ENCODE measurements at places on chromosomes 1 and 21.
A peak's percentile ranks its signal among the peaks of the same experiment; 100 is the strongest.

DNA sequence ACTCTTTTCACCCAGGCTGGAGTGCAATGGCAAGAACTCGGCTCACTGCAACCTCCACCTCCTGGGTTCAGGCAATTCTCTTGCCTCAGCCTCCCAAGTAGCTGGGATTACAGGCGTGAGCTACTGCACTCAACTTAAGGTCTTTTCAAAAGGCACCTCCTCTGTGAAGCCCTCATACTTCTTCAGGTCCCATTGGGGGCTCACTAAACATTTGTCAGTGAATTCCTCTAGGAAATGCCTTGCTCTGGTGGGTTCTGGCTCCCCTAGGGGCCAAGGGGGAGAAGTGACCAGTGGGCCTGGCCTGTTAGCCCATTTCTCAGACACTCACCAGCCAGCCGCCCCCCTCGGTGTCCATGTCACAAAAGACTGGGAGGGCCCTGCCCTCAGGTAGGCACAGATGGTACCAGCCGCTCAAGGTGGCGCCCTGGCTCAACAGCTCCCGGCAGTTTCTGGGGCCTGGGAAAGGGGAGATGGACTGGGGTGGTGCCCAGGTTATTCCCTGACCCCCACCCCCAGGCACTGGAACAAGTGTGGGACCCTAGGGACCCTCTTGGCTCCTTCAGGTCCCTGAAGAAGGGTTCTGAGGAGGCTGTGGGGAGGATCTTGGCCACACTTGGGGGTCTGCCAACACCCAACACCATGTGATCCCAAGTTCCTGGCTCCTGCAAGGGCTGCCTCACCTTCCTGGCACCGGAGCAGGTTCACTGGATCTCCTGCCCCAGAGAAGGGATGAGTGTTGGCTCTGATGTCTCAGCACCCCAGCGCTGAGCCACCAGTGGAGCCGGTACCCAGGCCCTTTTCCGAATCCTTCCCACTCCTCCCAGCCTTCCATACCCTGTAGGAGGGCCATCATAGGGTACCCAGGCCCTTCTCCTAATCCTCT is 1.6 kb downstream of the FCN3 start:
- no peak for DNase-seq

GRCh38 chr1:200969726-200970561 is 53.6 kb downstream of the KIF21B start:
- DNase-seq: no peak

GRCh38 chr1:11720033-11720376 is 15.9 kb upstream of the AGTRAP start:
- DNase-seq: no peak

DNA sequence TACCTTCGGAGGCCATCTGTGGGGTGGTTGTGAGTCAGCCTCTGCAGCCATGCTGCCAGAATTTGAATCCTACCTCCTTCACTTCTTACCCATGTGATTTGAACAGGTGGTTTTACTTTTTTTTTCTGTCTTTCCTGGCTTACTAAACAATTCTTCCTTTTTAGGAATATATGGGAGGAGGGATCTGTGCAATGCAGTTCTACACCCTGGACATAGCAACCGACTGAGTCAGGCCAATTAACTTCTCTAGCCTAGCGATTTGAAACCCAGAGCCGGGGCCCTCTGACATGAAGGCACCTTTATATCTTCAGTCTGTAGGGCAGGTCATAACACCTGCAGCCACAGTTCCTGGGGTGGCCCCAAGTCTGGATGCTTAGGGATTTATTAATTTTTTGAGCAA is 83.6 kb downstream of the ST6GALNAC3 start:
- no peak for DNase-seq

DNA sequence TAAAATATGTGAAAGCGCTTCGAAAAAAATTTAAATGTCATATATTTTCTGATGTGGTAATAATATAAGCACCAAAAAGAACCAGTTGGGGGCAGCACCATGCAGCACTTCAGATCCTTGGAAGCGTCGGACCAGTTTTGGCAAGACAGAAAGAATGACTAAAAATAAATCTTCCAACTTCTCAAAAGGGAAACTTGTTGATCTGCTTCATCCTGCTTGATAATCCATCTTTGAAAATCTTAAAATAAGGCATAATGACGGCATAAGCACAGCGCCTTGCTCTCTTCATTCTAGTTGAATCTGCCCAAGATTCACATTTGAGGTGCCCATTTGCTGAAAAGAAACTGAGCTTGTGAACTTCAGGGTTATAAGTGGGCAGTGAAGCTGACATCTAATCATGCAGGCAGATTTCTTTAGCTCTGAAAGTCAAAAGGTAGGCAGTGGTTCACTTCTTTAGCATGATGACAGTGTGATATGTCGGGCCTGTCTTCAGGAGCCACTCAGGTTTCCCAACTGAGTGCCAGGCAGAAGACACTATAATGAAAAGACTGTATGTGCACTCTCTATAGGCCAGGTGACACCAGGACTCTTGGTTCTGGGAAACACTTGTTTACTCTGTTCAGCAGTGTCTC is 19.8 kb upstream of the MUTYH start:
- DNase-seq: peak; percentile 46

DNA sequence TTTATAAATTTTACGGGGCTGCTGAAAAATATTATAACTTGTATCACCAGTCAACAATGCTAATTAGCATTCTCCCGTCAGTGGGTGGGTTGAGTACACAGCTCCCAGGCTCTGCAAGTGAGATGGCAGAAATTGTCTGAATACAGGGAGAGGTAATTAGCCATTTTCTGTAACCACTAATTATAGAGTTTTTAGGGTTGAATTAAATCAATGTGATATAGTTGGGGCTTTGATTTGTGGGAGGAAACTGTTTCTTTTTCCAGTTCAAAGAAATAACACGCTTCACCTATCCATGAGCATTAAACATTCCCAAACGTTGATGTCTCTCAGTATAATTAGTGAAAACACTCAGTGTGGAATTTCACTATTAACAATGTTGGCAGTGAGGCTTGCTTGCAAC is 1.5 kb downstream of the VANGL1 start:
- no peak for DNase-seq

- no peak for DNase-seq
Observed at GRCh38 chr1:169692756-169693460, 18.5 kb downstream of the SELL start.

DNA sequence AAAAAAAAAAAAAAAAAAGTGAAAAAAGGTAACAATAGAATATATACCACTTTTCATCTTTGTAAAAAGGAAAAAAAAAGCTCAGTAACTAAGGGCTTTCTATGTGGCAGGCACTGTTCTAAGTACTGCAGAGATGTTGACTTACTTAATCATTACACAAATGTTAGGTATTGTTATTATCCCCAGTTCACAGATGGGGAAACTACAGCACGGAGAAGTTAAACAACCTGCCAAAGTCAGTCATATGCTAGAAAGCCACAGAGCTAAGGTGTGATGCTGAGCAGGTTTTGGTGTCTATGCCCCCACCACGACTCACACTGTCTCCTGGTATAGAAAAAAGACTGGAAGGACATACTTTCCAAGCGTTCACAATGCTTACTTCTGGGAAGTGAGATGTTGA is 6.6 kb upstream of the PNRC2 start:
- DNase-seq: no peak

GRCh38 chr1:159009704-159010361 is at the start of gene IFI16:
Gene IFI16 (plus strand): TSS chr1:159009907. CDS start chr1:159014681, 4,774 bp downstream.
- DNase-seq: no peak

DNA sequence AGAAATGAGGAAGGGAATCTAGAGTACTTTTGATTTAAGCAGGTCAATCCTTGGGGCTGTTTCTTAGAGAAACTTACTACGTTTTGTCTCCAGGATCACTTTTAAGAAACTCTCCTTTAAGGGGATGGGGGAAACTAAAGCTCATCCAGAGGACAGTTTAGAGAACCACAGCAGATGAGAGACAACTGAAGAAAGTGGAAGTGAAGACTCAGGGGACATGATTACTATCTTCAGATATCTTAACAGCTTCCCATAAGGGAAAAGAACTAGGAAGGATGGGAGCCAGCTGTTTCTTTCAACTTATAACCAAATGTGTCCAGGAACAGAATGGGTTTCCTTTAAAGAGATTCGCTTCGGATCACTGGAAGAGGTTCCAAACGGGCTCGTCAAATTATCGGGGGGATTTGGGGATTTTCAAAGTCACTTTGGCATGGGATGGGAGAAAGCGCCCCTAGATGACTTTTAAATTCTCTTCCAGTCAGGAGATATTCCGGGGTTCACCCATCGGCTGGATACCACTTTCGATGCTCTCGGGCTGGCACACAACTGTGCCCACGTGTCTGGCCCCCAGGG is 1.2 kb downstream of the SCMH1 start:
- no peak for DNase-seq

- no peak for DNase-seq
Observed at GRCh38 chr1:23126200-23126599, 42.5 kb downstream of the LUZP1 start.

- DNase-seq: no peak
Observed at GRCh38 chr1:9691108-9691445, 39.5 kb downstream of the PIK3CD start.

DNA sequence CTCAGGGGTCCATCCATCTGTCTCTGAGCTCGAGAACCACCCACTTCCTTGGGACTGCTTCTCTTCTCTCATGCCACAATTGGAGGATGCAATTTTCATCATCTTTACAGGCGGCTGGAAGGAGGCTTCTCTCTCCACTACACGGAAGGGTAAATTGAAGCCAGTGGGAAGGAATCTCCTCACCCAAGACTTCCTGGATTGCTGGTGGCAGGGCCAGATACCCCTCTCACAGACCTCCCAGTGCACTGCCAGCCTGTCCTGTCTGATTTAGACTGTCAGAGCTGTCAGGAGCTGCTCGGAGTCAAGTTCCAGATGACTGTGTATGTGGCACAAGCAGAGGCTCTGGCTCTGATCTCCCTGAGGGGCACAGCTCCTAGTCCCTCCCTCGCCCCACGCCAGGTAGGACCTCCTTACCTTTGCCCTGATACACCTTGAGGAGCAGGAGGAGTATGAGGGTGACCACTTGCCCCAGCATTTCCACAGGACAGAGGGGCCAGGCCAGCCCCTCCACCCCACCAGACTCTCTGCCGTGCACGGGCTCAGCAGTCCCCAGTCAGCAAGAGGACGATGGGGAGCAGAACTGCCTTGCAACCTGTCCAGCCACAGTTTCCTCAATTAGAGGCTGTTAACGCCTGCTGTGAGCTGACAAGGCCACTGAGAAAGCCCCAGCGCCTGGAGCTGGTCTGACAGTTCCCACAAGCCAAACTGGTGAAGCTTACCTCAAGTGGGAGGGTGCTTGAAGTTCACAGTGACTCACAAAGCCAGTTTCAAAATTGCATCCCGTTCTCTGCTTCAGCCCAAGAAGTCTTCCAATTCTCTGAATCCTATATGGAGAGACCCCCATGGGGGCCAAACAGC is at the start of gene CD244:
CD244 (minus strand) TSS at position 685 of the 858 bp plus-strand sequence; CDS start at position 475, 210 bp downstream.
- DNase-seq: no peak

DNA sequence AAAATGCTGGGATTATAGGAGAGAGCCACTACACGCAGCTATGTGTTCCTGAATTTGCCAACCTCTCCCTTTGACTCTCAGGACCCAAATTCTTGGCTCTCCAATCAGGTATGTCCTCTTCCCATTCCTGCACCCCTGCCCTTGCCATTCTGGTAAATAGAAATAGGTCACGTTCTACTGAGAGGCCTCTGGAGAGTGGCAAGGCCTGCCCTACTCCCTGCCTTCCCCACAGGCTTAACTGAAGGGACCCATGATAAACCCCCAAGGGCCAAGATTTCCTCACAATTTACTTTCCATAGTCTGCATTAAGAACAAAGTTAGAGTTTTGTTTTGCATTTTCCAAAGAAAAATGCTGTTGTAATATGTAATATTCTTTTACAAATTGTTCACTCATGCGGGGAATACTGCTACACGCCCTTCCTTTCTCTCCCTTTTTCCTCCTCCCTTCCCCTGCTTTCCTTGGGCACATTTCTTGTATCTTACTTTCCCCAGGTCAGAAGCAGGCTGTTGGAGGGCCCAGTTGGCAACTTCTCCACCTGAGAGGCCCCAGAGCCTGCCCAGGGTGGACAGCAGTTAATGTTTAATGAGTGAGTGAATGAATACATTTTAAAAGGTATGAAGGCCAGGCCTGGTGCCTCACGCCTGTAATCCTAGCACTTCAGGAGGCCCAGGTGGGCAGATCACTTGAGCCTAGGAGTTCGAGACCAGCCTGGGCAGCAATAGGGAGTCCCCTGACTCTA is 33.9 kb upstream of the PUM1 start:
- DNase-seq: no peak

GRCh38 chr1:235818632-235819136 is 48.0 kb downstream of the LYST start:
- DNase-seq: no peak

GRCh38 chr1:90544356-90544755 is 172.7 kb downstream of the BARHL2 start:
- no peak for DNase-seq

GRCh38 chr1:115949156-115949555 is 27.2 kb upstream of the SLC22A15 start:
- no peak for DNase-seq

Measured in NCI-H446 treated with DMSO at 0.1 percent for 48 hours (cell line).